ENCODE measurements at places on chromosomes 5 and 9. TPM values are rescaled to one million over a fixed set of nuclear protein-coding genes. Genes with fewer than 3 reads are reported as not detected.

Gene PCDHB14
- 28.2 TPM for total RNA-seq

Gene CTXN3
- total RNA-seq, result 0.63 TPM

Gene COL5A1
- 3.4 TPM for total RNA-seq

Gene WNK2
- total RNA-seq, result 86.1 TPM

Gene S1PR3
- 7.5 TPM for total RNA-seq

Gene GAS1
- total RNA-seq, result 17.8 TPM

Gene MRPL36
- 19.4 TPM for total RNA-seq

Gene PALM2AKAP2
- total RNA-seq, result 4.4 TPM

Gene SPINK4
- not detected for total RNA-seq

Gene TAF11L10
- not detected for total RNA-seq

Gene FOXD4L6
- total RNA-seq, result 1.3 TPM

Gene CDKN2A
- total RNA-seq, result not detected

Gene C9
- not detected for total RNA-seq

Gene SLC6A18
- total RNA-seq, result not detected

Gene SV2C
- total RNA-seq, result 1.9 TPM

Gene APBA1
- total RNA-seq, result 51.3 TPM

Gene RRAGA
- total RNA-seq, result 53.2 TPM

Gene F2RL1
- total RNA-seq, result 0.94 TPM

Gene BAAT
- 0.31 TPM for total RNA-seq

Gene DNAI1
- total RNA-seq, result 2.2 TPM

Gene TMEM252
- not detected for total RNA-seq

Gene CCNB1
- 24.1 TPM for total RNA-seq

Gene PCDHB3
- 24.7 TPM for total RNA-seq

Gene RPS14
- 2,317 TPM for total RNA-seq

Gene ROPN1L
- 2.2 TPM for total RNA-seq

Measured in parietal lobe (tissue), 2 donors.